Fibroblast of skin of scalp (primary cell): ENCODE measurements at places on chromosomes 16 and 17.
A peak's percentile ranks its signal among the peaks of the same experiment; 100 is the strongest.

GRCh38 chr17:48483471-48484131 lies 47.2 kb downstream of the HOXB1 start:
- peak; percentile 97 for DNase-seq

- peak; percentile 91 for DNase-seq
Observed at GRCh38 chr17:62627904-62628633, 599 bp downstream of the MRC2 start.

- DNase-seq, result no peak
Observed at GRCh38 chr17:61250335-61250890, 149.2 kb upstream of the TBX2 start.

DNA sequence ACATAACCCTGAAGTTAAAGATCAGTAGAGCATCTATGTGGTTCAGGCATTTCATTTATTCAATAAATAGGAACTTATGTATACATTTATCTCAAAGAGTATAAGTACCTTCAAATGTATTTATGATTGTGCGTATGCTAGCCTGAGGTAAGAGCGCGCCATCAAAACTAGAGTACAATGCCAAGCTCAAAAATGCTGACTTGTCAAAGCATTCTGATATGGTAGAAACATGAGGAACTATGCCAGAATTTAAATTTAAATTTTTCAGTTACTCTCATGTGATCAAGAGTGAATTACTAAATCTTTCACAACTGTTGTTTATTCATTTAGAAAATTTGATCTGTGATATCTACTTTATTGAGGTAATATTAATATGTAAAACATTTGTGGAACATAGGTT lies 225.5 kb upstream of the CDH8 start:
- DNase-seq, result no peak

DNA sequence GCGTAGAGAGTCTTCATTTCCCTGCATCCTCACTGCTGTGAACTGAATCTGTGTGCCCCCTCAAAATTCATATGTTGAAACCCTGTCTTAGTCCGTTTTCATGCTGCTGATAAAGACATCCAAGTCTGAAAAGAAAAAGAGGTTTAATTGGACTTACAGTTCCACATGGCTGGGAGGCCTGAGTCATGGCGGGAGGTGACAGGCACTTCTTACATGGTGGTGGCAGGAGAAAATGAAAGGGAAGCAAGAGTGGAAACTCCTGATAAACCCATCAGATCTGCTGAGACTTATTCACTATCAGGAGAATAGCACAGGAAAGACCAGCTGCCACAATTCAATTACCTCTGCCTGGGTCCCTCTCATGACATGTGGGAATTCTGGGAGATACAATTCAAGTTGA lies 3.1 kb upstream of the CCDC42 start:
- DNase-seq, result no peak

DNA sequence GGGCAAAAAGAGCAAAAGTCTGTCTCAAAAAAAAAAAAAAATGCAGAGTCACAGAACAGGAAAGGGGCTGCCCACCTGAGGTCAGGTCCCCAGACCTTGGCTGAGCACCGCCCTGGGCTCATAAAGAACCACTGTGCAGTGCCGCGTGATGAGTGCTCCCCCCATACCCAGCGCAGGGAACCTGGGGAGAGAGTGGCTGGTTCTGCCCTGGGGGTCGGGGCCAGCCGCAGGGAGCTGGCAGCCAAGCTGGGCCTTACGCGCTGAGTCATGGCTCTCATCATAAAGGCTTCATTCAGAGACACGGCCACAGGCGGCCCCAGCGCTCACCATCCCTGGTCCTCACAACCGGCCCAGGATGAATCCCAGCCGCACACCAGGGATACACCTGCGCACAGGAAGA lies 80.7 kb downstream of the RAB11FIP4 start:
- DNase-seq, result no peak

- DNase-seq, result no peak
Observed at GRCh38 chr16:83348991-83349390, 458.8 kb upstream of the HSBP1 start.

DNA sequence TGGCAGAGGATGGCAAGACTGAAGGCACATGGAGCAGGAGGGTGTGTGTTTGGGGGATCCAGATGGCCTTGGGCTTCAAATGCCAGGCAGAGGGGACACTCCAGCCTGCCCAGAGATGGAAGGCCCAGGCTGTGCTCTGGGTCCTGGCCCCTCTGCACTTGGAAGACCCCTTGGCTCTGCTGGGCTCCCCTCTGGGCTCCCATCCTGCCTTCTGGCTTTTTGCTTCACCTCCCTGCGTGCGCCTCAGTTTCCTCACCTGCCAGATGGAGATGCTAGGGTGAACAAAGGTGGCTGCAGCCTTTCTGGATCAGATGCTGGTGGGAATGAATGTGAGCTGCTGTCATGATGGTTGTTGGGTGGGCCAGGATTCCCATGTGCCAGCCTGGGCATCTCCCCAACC lies 3.0 kb downstream of the SNN start:
- DNase-seq, result no peak

GRCh38 chr16:64507240-64508024 lies 614.4 kb downstream of the CDH11 start:
- no peak for DNase-seq

GRCh38 chr17:41681776-41682175 lies 6.9 kb upstream of the EIF1 start:
- DNase-seq, result no peak

GRCh38 chr17:39612291-39612894 lies 4.7 kb upstream of the NEUROD2 start:
- no peak for DNase-seq

GRCh38 chr16:85205747-85206471 lies 93.6 kb upstream of the CIBAR2 start:
- no peak for DNase-seq

- no peak for DNase-seq
Observed at GRCh38 chr16:877242-878071, 76.9 kb upstream of the GNG13 start.

- DNase-seq, result no peak
Observed at GRCh38 chr16:51723036-51723724, 572.1 kb upstream of the SALL1 start.

GRCh38 chr17:37488607-37489196 lies 989 bp upstream of the DUSP14 start:
- peak; percentile 92 for DNase-seq

- DNase-seq, result no peak
Observed at GRCh38 chr16:67246756-67247191, 507 bp downstream of the FHOD1 start.

DNA sequence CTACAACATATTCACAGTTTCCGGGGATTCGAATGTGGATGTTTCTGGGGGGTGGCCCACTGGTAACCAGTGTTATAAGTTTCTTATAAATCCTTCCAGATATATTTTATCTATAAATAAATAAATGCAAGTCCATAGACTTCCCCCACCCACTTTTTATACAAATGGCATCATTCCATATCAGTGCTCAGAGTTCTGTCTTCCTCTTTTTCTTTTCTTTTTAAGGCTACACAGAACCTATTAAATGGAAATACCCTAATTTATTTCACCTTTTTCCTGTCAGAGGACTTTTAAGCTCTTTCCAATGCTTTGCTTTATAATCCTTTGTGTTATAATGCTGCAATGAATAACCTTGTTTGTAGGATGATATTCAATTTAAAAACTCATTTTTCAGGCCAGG lies 3.8 kb downstream of the LGALS9 start:
- no peak for DNase-seq

DNA sequence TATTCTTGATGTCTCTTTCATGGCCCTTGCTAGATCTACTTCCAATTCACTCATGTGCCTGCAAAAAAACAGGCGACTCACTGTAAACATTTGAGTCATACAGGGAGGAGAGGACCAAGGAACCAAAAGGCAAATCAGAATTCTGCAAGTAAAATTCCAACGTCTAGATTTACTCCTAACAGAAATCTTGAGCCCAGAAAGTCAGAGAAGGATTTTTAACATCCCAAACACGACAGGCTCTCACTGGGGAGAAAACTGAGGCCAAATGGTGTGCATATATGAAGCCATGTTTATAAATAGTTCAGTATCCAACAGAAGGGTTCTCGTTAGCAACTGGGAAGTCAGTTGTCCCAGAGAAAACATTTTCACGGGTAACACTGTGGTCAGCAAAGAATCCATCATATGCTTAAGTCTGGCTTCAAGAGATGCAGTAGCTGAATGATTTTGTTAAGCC lies 40.1 kb downstream of the LITAF start:
- peak; percentile 39 for DNase-seq
